ENCODE measurements at places on chromosomes 1 and 21.
A peak's percentile ranks its signal among the peaks of the same experiment; 100 is the strongest.

- DNase-seq, result no peak
Measured at GRCh38 chr1:202588503-202589189, 121.6 kb downstream of the SYT2 start.

- no peak for DNase-seq
Measured at GRCh38 chr1:28815533-28816185, 3.7 kb downstream of the OPRD1 start.

DNA sequence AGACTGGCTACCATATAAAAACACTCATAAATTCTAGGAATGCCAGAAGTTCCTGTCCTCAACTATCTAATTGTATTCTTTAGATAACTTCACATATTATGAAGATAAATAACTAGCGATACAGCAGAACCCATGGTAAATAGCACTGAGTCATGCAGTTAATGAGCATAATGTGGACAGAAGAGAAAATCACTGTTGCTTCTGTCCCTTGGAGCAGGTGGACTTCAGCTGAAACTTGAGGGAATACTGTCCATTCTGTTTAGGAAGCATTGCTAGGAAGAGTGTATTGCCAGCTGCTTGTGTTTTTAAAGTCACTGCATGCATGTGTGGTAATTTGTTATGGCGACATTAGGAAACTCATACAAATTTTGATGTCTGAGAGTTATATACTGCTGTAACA, 854.4 kb downstream of the LTN1 start:
- no peak for DNase-seq

GRCh38 chr1:119550381-119550780, 43.4 kb downstream of the HSD3B1 start:
- DNase-seq, result no peak

DNA sequence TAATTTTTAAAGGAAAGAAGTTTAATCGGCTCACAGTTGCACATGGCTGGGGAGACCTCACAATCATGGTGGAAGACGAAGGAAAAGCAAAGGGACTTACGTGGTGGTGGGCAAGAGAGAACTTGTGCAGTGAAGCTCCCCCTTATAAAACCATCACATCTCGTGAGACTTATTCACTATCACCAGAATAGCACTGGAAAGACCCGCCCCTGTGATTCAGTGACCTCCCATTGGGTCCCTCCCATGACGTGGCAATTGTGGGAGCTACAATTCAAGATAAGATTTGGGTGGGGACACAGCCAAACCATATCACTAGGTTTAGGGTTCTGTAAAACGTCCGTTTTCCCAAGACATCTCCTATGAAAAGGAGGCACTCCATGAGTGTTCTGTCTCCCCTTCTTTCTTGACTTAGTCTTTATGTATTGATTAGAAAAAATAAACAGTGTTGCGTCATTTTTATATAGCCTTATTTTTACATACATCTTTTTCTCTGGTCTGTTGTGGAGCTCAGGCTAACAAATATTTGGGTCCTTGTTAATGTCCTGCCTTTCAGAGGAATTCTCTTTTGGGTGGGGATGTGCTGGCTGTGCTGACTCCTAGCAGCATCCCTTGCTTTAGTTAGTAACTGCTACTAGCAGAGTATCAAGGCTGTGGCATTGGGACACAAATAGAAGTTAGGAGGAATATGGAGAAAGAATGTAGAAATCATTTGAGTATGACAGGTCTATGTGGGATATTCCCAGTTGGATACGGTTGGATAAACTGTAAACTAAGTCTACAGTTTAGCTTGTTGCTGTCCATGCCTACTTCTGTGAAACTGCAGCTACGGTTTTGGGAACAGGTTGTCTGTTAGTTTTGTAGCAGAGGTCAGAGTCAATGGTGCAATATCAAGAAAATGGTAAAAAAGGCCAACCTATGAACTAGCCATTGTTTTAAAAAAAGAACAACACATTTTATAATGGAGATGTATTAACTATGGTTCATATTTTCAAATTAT, 23.5 kb downstream of the BACH1 start:
- peak; percentile 78 for DNase-seq

GRCh38 chr1:174942547-174943255, 57.0 kb upstream of the CACYBP start:
- DNase-seq, result no peak

- no peak for DNase-seq
Measured at GRCh38 chr1:164662462-164662861, 103.5 kb downstream of the PBX1 start.

- DNase-seq, result no peak
Measured at GRCh38 chr1:199009447-199009846, 370.6 kb downstream of the PTPRC start.

- DNase-seq, result no peak
Measured at GRCh38 chr1:59522925-59523505, 226.1 kb downstream of the FGGY start.

GRCh38 chr1:187009320-187009719, 180.6 kb downstream of the PLA2G4A start:
- DNase-seq, result no peak

DNA sequence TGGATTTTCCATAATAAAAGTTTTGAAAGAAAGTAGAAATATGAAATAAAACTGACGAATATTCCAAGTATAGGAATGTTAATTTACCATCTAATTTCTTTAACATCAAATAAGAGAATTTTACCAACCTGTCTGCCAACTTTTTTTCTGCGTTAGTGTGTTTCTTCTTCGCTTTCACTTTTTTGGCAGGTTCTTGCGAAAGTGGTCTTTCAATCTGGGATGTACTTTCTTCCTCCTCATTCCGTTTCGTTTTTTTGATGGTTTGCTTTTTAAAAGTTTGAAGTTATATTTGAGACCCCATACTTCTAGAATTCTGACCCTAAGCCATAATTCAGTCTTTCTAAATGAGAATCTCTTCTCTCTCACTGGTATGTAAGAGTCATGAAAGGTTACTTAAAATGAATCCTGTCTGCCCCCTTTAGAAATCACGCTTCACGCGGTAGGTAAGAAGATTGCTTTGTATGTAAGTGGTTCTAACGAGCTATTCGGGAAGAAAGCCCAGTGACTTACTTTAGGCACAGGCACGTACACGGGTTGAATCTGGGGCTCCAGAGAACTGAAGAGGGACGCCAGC, 580 bp downstream of the RBM34 start:
- peak; percentile 81 for DNase-seq

- DNase-seq, result no peak
Measured at GRCh38 chr1:206833106-206833680, 32.2 kb upstream of the IL20 start.
